Effector CD8-positive, alpha-beta T cell (primary cell): ENCODE measurements at places on chromosomes 11 and 22.
A peak's percentile ranks its signal among the peaks of the same experiment; 100 is the strongest.

- DNase-seq, result no peak
Observed at GRCh38 chr11:47289856-47290255, 19.9 kb downstream of the MADD start.

DNA sequence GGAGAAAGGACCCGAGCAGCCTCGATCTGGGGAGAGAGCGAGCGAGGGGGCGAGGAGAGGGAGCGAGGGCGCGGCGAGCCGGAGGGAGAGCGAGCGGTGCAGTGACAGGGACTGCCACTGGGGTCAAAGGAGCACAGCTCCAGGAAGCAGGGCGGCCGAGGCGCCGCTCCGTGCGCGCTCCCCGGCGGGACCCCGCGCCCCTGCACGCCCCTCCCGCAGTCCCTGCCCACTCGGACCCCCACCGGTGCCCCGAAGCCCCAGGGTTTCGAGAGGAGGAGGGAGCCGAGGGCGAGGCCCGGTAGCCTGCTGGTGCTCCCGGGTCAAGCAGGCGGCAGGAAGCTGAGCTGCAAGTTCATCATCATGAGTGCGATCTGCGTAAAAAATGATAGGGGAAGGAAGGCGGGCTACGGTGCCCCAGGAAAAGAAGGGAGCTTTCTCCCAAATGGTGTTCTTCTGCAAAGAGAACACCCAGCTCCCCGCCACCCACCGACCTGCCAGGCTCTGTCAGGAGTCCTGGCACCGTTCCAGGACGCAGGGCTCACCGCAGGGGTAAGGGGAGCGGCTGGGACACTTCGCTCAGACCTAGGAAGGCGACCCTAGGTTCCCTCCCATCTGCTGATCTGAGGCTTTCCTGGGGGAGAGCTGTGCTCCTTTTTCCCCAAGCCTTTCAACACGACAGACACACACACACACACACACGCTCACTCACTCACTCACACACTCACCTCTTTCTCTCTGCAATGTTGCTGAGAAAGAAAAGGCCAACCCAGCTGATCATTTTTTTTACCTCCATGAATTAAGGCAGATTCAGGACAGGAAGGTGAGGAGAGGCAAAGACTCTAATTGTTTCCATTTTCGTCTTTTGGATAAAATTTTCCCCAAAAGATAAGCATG is at the start of gene MPPED2:
Gene MPPED2 (minus strand): TSS at position 103 of the 894 bp plus-strand sequence. CDS start 5,980 bp downstream, outside the sequence.
- DNase-seq, result no peak

GRCh38 chr22:38460426-38460840 is 5.4 kb upstream of the KCNJ4 start:
- no peak for DNase-seq

DNA sequence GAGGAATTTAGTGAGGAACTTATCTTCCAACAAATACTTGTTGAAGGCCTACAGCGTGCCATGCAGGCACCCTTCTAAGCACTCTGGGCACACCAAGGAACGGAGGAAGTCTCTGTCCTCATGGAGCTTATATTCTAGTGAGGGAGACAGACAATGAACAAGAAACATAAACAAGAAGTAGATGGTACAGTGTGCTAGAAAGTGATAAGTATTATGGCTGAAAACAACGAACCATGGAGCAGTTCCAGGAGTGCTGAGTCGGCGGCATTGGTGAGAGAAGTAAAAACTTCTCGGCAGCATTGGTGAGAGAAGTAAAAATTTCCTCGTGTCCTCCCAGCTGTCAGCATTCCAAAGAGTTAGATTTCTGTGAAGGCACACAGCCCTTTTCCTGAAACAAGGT is 53.2 kb downstream of the FAM76B start:
- DNase-seq, result no peak

DNA sequence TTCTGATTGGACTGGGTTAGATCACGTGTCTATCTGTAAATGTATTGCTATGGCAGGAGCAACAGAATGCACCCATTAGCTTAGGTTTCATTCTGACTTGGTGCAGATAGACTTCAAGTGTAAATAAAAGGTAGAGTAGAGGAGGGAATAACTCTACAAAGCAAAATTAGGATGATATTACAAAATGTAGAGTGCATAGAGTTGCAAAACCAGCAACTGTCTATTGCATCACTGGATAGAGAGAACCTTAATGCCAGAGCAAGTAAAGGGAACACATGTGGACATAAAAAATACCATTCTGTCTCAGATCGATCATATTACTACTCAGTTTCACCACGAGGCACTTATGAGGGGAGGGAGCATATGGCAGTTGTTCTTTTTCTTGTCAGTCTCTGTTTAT is 22.0 kb upstream of the CAT start:
- no peak for DNase-seq

DNA sequence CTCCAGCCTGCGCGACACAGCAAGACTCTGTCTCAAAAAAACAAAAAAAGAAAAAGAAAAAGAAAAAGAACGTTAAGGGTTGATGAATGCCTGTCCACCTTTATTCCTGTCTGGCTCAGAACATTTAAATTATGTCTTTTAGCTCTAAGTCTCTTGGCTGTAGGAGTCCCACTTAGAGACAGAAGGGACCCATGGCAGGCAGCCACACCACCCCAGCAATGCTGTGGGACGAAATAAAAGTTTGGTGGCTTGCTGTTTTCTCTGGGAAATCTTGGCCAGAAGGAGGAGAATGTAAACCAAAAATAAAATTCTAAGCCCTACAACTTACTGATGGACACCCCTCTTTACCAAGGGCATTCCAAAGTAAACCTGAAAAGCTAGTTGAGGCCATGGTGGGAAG is 38.9 kb upstream of the GNAZ start:
- no peak for DNase-seq

DNA sequence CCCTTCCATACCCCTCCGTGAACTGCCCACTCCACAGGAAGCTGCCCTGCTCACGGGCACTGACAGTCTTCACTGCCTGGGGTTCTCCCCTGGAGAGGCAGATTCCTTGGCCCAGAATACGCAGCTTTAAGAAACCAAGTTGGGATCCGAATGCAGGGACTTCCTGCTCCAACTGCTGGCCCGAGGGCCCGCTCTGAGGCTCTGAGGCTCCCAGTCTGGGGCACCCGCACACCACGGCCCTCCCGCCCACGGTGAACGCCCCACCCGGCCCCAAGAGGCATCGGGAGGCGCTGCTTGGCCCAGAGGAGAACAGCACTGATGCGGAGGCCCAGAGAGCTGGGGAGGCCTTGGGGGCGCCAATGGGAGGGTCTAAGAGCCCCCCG is 42.3 kb downstream of the IGF2 start:
- no peak for DNase-seq

DNA sequence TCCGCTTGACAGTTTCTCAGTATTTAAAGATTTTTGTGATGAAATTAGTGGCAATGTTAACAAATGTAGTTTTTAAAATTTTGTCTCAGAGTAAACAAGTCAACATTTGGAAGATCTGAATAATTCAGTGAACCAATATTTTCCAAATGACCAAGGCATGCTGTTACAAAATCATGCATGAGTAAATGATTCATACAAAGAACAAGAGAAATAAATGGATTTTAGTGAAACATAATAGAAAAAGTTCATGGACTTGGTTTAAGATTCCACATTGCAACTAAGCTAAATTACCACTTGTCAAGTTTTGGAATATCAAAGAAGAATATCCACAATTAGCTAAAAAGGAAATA is 125.7 kb upstream of the SNX19 start:
- DNase-seq, result no peak

GRCh38 chr11:125272821-125273220 is 108.3 kb downstream of the PKNOX2 start:
- DNase-seq, result no peak

DNA sequence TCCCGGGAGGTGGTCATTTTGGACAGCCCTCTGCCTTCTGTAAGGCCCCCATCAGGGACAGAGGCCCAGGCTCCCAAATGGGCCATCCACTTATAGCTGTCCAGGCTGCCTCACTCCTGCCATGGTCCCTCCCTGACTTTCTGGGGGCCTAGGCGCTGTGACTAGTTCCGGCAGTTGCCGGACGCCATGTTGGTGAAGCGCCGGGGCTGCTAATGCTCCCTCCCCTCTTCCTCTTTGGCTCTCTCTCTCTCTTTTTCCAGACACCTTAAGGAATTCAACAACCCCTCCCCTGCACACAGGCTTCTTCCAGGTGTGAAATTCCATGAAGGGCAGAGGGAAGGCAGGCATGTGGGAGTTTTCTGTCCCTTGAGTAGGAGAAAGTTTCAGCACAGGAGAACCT is 445.6 kb downstream of the SOX6 start:
- no peak for DNase-seq

GRCh38 chr11:114256176-114256966 is 39.8 kb upstream of the NNMT start:
- DNase-seq, result no peak

DNA sequence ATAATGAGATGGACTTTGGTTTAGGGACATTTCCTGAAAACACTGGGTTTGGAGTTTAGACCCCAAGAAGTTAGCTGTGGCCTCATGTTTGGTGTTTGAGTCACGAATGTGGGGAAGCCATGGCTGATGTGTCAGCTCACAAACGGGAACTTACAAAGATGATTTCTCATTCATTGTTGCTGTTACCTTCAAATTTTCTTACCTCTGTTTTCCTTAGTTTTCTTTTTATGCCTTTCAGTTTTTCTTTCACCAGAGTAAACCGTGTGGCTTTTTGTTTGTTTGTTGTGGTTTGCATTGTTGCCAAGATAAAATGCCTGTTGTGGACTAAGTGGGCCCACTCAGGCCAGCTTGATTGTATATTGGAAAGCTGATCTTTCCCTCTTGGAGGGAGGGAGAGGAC is 89.1 kb downstream of the SWAP70 start:
- no peak for DNase-seq

DNA sequence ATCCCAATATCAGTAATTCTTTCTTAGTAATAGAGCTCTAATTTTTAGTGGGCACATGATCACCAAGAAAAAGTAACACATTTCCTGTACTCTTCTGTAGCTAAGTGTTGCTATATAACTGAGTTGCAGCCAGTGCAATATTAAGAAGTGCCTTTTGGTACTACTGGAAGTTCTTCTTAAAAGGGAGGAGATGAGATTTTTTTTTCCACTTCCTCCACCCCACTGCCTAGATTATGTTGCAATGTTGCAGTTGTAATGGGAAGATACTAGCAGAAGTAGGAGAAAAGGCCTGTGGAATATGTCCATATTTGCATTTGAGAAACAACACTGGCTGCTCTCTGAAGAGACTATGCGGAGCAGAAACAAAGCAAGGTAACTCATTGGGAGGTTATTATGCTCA is 280.6 kb upstream of the ANO5 start:
- DNase-seq, result no peak

GRCh38 chr11:41446107-41446506 is 13.3 kb downstream of the LRRC4C start:
- no peak for DNase-seq

- no peak for DNase-seq
Observed at GRCh38 chr11:12599408-12600143, 74.6 kb upstream of the TEAD1 start.

GRCh38 chr22:37552524-37553163 is 7.6 kb upstream of the CDC42EP1 start:
- DNase-seq, result no peak

- no peak for DNase-seq
Observed at GRCh38 chr11:105236664-105237063, 97.1 kb upstream of the CARD18 start.

- DNase-seq, result no peak
Observed at GRCh38 chr11:34481307-34481706, 32.3 kb downstream of the ELF5 start.

DNA sequence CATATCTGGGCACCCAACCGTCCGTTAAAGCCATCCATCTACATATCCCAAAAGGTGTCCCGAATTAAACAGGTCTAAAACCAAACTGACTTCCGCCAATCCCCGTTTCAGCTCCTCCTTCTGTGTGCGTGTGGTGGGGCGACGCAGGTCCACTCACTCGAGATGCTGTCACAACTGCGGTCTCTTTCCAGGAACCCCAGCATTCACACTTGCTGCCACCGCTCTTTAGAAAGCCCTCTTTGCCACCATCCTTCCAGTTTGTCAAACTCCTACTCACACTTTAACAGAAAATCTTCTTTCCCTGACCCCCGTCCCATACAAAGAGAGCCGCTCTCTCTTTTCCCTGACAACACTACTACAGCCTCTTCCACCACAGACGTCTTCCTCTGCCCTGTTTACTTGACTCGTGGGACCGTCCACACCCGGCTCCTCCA is 467 bp downstream of the ESS2 start:
- no peak for DNase-seq

GRCh38 chr11:123060277-123061000 is 1.5 kb downstream of the HSPA8 start:
- no peak for DNase-seq

DNA sequence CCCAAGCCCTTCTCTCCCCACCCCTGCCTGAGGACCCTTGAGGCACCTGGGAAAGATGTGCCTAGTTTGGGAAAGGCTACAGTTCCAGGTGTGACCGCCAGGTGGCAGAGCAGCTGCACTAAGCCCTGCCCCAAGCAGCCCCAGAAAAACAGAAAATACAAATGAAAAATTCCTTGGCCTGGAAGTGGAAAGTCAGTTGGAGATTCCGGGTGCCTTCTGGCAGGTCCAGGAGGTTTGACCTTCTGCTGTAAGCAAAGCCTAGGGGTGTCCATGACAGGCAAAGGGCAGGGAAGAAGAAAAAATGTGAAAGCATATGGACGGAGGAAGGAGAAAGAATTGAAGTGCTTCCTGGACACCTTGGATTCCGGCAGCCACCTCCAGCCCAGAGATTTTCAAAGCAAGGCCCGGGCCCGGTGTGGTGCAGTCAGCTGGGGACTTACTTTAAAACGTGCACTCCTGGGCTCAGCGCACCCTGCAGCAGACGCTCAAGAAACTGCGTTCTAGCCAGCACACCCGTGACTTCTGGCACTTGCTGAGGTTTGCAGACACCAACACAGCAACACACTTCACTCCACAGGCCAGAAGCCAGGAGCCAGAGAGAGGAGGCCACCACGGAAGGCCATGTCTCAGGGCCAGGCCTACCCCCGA is 37.3 kb upstream of the SLC22A12 start:
- peak; percentile 40 for DNase-seq

GRCh38 chr11:106121570-106122320 is 44.3 kb downstream of the AASDHPPT start:
- DNase-seq, result no peak

DNA sequence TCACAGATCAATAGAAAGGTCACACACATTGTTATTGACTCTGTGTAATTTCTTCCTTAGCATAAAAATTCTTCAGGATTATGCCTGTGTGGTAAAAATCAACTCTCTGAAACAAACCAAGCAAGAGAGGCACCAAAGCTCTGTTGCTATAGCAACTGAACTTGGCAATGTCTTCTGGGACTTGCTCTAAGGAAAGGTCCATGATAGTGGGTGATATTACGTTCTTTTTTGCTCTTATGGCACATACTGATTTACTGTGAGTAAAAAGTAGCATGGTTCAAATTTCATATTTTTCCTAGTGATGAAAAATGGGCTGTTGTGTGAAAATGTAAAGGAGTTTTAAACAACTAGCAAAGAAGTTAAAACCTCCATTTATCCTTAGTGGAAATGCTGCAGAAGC is 66.4 kb downstream of the SVIP start:
- no peak for DNase-seq
